ENCODE measurements at places on chromosomes 5 and 9.

DNA sequence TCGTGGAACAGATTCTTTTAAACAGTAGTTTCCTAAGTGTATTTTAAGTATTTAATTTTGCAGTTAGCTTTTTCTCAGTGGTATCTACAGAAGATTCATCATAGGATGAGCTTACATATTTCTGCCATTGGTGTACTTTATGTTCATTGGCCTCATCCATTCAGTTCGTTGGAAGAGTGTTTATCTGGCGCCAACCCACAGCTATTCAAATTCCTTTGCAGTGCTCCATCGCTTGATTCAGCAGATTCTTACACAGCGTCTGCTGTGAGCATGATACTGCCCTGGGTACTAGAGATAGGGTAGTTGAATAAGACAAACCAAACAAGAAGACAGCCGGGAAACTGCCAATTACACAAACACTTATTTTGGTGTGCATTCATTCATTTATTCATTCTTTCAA lies 55.1 kb downstream of the NUP214 start:
- DNase-seq = no peak

GRCh38 chr9:22053178-22053577 lies 44.1 kb upstream of the CDKN2B start:
- no peak for DNase-seq

GRCh38 chr5:132800545-132800944 lies 12.6 kb upstream of the SOWAHA start:
- DNase-seq = no peak

DNA sequence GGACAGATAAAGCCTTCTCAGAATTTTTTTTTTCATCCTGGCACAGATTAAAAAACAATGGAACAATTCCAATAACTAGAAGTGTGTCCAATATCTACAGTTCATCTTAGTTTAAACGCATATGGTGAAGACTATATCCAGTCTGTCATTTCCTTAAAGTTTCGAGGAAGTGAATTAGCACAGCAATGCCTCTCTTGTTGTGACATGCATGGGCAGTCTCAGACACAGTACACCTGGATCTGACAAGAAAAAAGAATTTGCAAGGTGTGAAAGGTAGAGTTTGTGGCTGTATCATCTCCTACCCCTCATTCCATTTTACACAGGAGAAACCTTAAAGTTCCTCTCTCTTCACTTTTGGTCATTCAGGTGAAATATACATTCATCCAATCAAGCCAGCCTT lies 100.6 kb upstream of the ADAMTS19 start:
- no peak for DNase-seq

DNA sequence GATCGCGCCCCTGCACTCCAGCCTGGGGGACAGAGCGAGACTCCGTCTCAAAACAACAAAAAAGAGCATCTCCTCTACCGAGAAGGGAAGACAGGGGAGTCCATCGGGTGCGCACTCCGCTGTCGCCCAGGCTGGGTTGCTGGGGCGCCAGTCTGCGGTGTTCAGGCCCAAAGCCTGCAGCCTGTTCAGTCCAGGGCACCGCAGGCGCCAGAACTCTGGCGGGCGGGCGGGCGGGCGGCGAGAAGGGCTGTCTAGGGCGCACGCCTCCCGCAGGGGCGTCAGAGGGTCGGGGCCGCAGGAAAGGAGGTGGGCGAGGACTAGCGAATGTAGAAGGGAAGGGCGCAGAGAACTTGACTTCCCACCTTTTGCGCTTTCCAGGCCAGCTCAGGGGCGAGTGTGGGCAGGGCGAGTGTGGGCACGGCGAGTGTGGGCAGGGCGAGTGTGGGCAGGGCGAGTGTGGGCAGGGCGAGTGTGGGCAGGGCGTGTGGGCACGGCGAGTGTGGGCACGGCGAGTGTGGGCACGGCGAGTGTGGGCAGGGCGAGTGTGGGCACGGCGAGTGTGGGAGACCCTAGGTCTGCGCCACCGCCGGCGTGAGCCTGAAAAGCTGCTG lies 10.5 kb downstream of the PROP1 start:
- DNase-seq = no peak

GRCh38 chr5:74639807-74640449 lies 600 bp downstream of the ENC1 start:
- DNase-seq = peak; percentile 5

DNA sequence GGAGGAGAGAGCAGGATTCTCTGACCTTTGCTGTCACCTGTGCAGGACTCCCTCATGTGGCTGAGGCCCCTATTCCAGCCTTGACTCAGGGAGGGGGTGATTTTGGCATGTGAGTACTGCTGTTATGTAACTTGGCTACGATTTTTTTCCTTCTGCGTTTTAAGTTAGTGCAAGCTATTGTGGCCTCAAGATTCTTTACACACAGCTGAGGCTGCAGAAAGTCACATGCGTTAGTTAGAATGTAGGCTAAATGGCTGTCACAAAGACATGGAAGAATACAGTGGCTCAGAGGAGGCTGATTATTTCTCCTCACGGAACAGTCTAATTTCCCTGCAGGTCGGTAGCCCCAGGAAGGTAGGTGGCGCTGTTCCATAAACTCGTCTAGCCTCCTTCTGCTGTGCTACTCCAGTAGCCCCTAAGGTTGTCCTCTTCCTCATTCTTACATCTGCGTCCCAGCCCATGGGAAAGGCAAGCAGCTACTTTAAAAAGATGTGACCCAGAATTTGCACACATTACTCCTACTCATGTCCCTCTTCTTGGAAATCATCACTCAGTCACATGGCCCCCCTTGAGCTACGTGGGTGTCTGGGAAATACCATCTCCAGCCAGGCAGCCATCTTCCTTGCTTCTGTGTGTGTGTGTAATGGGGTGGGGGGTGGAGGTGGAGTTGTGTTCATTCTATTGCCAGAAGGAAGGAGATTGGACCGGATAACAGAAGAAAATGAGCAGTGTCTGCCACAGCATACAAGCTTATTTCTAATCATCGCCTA lies 486.6 kb downstream of the CCDC171 start:
- no peak for DNase-seq

GRCh38 chr5:174489920-174490597 lies 234.3 kb upstream of the MSX2 start:
- no peak for DNase-seq

DNA sequence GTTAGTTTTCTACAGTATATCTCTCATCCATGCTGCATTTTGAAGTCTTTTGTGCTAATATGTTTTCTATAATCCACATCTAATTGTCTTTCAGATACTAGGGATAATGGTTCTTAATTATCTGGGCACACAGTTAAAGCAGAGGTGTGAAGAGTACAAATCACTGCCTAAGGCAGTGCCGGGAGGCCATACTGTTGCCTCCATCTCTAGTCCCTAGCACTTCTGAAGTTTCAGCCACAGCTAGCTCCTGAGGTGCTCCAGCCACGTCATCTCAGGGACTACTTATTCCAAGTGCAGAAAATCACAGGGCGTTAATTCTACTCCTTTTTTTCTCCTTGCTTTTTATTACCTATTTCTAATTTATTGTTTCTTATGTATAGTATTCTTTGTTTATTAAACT lies 760.0 kb upstream of the FAM174A start:
- DNase-seq = no peak

- DNase-seq = no peak
Observed at GRCh38 chr5:132470596-132470995, 20.0 kb downstream of the IRF1 start.

GRCh38 chr5:83787631-83788030 lies 67.0 kb upstream of the HAPLN1 start:
- no peak for DNase-seq

GRCh38 chr5:66708368-66708767 lies 112.2 kb downstream of the MAST4 start:
- DNase-seq = no peak

DNA sequence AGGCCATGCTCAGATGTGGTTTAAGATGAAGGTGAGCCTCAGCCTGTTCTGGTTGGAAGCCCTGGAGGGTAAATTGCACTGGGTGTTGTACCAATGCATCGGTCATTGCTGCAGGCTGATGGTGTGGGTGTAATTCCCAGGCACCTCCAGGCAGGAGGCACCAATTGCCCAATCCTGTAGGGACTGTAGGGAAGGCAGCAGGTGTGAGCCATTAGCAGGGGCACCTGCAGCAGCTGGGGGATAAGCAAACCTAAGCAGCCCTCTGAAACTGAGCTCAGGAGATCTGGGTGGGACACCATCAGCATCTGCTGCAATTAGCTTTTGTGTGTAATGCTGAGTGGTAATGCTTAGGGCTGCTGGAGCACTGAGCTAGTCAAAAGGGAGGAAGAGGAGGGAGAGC lies 190.1 kb upstream of the TBC1D2 start:
- no peak for DNase-seq

DNA sequence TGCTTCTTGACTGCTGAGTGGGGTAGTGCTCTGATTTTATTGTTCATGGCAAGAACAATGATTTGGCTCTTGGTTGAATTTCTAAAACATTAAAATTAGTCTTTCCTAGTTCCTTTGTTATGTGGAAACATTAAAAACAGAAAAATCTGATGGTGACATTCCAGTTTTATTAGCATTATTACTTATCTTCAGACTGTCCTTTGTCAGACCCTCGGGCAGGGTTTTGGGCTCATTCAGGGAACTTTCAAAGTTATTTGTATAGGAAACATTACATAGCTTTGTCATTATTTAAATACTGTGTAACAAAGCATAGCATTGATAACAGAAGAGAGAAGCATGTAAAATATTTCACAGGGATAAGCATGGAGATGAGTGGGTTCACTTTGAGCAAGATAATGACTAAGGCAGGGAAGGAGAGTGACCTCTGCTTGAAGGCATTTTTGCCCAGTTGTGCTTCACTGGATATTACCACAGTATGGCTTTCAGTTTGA lies 119.9 kb downstream of the KDM4C start:
- DNase-seq = no peak

DNA sequence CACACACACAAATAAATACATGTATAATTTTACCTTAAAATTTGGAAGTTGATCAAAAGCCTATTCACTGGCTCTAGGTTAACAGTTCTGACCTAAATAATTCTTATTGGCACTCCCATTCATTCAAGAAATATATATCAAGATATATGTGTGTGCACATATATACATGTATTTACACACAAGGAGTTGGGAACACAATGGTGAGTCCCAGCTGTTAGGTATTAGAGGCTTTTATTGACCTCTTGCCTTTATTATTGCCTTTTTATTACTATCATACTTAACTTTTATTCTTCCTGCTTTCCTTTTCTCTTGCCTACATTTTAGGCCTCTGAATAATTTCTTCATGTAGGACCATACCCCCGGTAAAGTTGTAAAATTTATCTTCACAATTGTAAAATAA lies 25.0 kb downstream of the CCDC152 start:
- DNase-seq = no peak

DNA sequence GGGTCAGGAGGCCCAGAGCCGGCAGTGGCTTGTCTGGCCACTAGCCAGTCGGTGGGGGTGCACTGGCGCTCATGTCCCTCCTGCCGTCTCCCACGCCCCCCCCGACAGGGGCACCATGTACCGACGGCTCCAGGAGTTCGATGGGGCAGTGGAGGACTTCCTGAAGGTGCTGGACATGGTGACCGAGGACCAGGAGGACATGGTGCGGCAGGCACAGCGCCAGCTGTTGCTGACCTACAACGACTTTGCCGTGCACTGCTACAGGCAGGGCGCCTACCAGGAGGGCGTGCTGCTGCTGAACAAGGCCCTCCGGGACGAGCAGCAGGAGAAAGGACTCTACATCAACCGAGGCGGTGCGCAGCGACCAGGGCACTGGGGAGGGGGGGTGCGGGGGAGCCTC lies 8.1 kb downstream of the TTC16 start:
- no peak for DNase-seq

DNA sequence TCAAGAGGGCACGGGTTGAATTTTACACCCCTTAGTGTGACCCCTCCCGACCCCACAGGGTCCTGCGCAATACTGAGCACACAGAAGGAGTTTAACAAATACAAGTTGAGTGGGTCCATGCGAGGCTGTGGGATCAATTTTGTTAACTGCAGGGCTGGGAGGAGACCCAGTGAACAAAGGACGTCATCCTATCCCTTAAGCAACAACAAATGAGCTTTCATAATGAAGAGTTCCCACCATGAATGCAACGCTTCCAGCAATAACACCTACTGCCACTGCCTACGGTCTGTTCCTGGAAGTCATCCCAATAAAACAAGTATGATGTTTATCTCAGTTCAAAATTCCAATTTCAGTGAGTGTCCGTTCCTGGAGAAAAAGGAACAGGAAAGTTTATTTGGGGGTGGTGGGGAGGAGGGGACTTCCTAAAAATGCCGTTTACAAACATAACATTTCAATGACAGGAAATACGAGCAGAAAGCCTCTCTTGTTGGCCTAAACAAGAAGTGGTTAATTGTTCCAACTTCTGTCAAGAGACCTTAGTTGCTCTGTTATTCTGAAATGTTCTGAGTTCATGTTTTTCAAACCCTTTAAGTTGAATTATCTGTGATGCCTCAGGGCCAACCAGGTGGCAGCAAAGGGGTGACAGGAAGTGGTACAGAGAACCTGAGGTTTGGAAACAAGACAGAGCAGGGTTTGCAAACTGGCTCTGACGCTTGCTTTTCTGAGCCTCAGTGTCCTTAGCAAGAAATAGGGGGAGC lies 65.8 kb upstream of the PLPP6 start:
- DNase-seq = peak; percentile 18

GRCh38 chr5:120463991-120464626 lies at the start of gene PRR16:
Gene PRR16, plus strand, starts transcription at chr5:120464300.
- no peak for DNase-seq

DNA sequence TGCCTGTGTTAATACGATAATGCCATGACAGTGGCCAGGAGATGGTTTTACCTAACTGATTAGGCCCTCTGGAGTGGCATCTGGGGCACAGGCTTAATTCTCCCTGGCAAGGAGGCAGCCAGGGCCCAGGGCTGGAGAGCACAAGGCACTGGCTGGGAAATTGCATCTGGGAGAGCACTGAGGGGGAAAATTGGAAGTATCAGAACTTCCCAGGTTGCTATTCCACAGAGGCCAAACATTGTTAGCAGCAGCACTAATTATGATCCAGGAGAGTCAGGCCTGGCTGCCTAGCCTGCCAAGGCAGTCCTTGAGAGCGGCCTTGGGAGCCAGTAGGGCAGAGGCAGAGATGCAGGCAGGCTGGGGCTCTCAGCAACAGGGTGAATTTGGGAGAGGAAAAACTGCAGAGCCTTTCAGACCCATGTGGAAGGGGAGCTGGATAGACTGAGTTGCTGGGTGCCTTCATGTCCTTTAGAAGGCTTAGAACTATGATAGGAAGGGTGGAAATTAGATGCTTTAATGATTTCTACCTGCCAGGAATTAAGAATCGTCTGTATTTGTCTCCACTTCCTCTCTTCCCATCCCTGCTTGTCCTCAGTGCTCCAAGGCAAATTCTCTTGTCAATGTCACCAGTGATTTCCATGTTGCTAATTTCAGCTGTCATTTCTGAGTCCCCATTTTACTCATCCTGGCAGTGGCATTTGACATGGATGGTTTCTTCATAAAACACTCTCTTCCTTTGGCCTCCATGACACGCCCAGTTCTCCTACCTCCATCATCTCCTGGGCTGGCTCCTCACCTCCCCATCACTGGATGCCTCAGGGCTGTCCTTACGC lies 56.1 kb upstream of the HSPA9 start:
- DNase-seq = no peak

GRCh38 chr5:17024686-17025180 lies 88.6 kb upstream of the MYO10 start:
- DNase-seq = no peak

- DNase-seq = no peak
Observed at GRCh38 chr9:137429546-137429890, 6.3 kb downstream of the NOXA1 start.
